AG08396 (cell line): ENCODE measurements at places on chromosomes 2 and 18.

GRCh38 chr18:54750350-54750749 lies 77.9 kb upstream of the RAB27B start:
- DNase-seq: no peak

DNA sequence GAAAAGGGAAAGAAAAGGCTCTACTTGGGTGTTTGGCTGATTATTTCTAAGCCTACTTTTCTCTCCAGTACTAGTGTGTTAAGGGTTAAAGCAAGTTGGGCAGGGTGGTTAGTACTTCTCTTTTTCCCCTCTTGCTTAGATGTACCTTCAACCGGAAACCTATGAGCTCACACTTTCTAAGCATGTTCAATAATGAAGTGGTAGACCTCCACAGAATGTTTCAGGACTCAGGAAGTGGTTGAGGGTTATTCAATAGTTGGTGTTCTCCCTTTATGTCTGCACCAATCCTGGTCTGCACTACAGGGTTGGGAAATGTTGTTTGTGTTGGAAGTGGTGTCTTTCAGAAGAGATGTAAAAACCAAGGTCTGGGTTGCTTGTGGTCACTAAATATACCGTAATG lies 137.1 kb downstream of the ZEB2 start:
- no peak for DNase-seq

DNA sequence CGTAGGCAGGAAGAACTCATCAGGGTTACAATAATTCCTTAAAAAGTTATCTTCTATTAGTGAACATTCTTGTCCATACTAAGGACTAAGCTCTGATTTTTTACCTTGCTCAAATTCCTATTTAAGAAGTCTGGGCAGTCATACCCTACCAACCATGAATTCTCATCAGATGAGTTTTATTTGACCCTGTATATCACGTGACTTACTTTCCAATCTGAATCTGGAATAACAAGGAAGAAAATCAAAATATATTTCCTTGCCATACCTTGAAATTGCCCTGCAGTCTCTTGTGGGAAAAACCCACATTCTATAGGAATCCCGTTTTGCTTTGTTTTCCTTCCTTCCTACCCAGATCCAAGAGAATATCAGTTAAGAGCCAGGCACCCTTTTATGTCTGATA lies 352.7 kb downstream of the AKAIN1 start:
- no peak for DNase-seq

GRCh38 chr18:29531746-29532145 lies 1354.8 kb upstream of the CDH2 start:
- no peak for DNase-seq

GRCh38 chr2:149766339-149766738 lies 178.8 kb upstream of the MMADHC start:
- no peak for DNase-seq

- peak; percentile 49 for DNase-seq
Measured at GRCh38 chr2:30265052-30266015, 34.0 kb downstream of the LBH start.

- DNase-seq: no peak
Measured at GRCh38 chr2:150292192-150292591, 195.3 kb downstream of the RND3 start.

GRCh38 chr2:40879305-40879704 lies 427.4 kb upstream of the SLC8A1 start:
- DNase-seq: no peak

- DNase-seq: peak; percentile 50
Measured at GRCh38 chr2:162092658-162093556, 18.9 kb upstream of the DPP4 start.

DNA sequence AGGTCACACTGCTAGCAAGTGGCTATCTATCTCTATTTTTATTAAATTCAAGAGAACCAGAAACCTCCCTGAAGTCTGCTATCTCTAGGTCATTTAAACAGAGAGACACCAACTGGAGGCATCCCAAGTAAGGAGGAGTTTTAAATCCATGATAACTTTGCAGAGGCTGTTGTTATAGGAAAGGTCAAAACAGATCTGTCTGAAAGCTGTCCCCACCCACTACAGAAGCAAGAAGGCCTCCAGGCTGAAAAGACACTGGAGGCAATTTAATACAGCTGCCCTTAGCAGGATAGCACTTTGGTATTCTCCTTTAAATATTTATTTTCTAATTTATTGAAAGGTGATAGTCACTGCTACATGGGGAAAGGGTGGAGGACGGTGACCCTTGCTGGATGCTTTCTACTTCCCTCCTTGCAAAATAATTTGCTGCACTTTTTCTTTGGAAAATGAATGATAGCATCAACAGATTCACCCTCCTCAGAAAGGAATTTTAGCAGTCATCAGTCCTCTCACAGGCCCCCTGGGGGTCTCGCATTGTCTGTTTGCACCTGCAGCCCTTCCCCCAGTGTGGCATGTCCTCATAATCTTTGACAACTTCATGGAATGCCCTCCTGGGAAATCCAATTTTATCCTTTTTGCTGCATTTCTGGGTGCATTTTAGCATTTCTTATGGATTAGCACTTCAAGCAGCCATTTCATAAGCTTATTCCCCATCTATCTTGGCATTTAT lies 429.5 kb upstream of the TNP1 start:
- no peak for DNase-seq

GRCh38 chr2:210007895-210008294 lies 5.5 kb downstream of the RPE start:
- DNase-seq: no peak

GRCh38 chr2:188898261-188898660 lies 75.9 kb upstream of the COL3A1 start:
- peak; percentile 11 for DNase-seq

DNA sequence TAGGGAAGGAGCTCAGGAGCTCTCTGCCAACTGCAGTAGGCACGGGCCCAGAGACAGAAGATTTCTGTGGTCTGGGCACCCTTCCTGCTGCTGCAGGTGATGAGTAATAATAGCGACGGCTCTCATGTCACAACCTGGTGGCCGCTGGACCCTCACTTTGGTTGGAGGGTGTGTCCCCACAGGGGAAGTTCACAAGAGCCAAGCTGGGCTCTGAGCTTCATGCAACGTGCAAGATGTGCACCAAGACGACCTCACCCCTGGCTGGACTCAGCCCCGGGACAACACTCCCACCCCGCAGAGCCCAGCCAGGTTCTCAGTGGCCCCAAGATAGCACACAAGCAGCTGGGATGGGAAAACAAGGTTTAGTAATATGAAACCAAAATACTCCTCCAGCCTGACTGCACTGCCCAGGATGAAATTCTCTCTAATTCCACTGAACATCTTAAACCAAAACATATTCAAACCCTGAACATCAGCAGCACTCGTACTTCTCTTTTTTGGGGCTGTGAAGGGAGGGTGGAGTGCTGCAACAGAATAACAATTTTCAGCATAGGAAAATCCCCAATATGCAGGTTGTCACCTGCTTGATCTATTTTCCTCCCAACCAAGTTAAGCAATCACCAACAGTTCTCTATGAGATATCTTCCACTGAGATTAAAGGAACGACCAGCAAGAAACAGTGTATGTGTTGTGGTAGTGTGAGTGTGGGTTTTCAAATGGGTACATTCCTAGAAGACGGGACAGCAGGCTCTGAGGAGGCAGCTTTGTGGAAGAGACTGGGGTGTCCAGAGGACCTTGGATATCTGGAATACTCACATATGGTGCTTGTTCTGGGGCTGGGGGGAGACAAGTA lies 26.5 kb downstream of the BCL2 start:
- no peak for DNase-seq

DNA sequence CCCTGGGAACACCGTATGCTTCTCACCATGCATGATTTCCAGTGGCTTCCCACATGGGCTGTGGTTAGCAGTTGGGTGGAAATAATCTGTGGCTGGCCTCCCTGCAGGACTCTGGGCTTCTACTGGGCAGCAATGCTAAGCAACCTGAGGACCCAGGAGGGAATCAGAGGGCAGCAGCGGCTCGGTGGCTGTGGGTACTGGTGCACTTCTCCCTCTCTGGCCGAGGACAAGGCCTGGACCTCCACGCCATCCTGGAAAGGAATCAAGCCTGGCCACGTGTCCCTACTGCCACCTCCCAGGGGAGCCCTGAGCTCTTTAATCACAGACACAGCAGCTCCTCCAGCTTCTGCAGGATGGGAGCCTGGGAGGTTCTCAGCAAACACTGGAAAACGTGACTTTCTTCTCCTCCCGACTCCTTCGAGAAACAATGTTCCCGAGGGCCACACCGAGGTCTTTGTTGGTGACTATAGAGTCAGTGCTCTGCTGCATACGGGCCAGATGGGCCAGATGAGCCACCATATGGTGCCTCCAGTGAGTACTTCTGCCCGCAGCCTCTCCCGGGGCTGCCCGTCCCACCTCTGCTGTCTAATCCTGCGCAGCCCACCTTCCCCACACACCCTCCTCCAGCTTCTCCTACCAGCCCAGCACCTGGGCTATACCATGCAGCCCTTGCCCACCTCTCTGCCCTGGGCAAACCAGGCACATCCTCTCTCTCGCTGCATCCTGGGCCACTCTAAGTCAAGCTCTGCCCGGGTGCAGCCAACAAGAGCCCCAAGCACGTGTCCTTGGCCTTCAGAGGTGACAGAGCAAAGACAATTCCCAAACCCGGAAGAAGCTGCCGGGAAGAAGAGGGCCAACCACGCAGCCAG lies 42.8 kb upstream of the OTOS start:
- DNase-seq: no peak

GRCh38 chr2:105886029-105886454 lies 141.3 kb downstream of the NCK2 start:
- peak; percentile 80 for DNase-seq

- no peak for DNase-seq
Measured at GRCh38 chr18:42310956-42311355, 355.9 kb downstream of the PIK3C3 start.

GRCh38 chr2:175836361-175836760 lies 165.7 kb downstream of the LNPK start:
- no peak for DNase-seq

- peak; percentile 62 for DNase-seq
Measured at GRCh38 chr2:137838255-137839092, 125.8 kb upstream of the HNMT start.

GRCh38 chr2:102453501-102453900 lies 19.5 kb upstream of the SLC9A4 start:
- no peak for DNase-seq

- DNase-seq: no peak
Measured at GRCh38 chr2:37764739-37765138, 93.3 kb upstream of the CDC42EP3 start.

GRCh38 chr18:8952769-8953760 lies 149.4 kb upstream of the NDUFV2 start:
- peak; percentile 73 for DNase-seq

- no peak for DNase-seq
Measured at GRCh38 chr2:41962922-41963622, 84.7 kb upstream of the PKDCC start.

DNA sequence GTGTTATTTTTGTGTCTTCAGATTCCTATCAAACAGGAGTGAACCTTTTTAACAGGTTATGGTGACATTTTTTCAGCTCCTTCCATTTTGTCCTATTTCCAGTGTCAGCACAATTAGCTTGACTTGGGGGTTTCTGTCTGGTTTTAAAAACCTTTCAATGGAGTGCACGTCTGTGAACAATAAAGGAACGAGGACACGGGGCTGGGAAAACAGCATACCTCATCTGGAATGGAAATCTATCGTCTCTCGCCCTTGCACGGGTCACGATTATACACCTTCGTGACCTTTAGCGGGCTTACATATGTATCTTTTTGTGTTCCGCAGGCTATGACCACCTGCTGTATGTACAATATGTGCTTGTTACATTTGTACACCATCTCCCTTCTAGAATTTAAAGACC lies 2.3 kb upstream of the ZNF532 start:
- DNase-seq: no peak

GRCh38 chr2:156340804-156341451 lies 8.4 kb upstream of the NR4A2 start:
- DNase-seq: no peak

- DNase-seq: peak; percentile 13
Measured at GRCh38 chr2:112257575-112257974, 2.7 kb upstream of the ZC3H8 start.

- DNase-seq: peak; percentile 14
Measured at GRCh38 chr2:202261531-202261930, 4.0 kb upstream of the NOP58 start.

- no peak for DNase-seq
Measured at GRCh38 chr2:9992427-9993187, 41.1 kb downstream of the GRHL1 start.

DNA sequence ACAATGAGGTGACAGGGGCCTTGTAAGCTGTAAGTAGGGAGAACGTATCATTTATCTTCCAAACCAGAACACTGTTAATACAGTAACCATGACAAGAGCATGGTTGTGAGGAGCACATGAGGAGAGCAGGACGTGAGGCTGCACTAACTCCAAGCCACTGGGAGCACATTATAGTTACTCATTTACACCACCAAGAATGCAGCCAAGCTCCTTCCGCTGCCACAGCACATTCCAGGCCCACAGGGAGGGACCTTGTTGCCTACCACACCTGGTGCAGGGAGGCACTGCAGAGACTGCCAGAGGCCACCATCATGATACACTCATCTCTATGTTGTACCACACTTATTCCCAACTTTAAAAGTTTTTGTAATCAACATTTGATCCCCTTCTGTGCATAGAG lies 13.5 kb upstream of the SFXN5 start:
- DNase-seq: no peak

- peak; percentile 45 for DNase-seq
Measured at GRCh38 chr2:236124182-236124893, 43.8 kb downstream of the GBX2 start.

GRCh38 chr2:138827426-138828054 lies 47.4 kb upstream of the NXPH2 start:
- peak; percentile 44 for DNase-seq

GRCh38 chr2:102473020-102473419 lies at the start of gene SLC9A4:
Gene SLC9A4 (plus strand): TSS chr2:102473226. CDS start chr2:102473760, 534 bp downstream.
- peak; percentile 41 for DNase-seq

GRCh38 chr18:49597157-49597931 lies 35.5 kb downstream of the LIPG start:
- DNase-seq: no peak

DNA sequence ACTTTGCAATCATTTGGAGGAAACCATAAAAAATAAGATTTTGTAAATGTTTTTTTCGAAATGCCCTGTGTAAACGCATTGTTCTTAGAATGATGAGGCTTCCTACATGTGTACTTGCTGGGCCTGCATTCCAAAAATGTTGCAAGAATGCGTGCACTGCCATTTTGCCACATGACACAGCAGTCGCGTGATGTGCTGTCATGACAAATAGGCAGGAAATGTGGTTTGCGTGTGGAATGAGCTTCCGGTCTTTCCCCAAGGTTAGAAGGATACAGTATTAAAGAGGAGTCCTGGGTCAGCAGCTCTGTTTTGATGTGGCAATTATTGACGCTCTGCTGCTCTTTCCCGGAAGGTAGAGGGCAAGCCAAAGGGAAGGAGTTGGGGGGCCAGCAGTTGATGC lies 18.1 kb upstream of the SERPINB2 start:
- peak; percentile 76 for DNase-seq
